Fibroblast of skin of back (primary cell): ENCODE measurements at places on chromosomes 11 and 22.

DNA sequence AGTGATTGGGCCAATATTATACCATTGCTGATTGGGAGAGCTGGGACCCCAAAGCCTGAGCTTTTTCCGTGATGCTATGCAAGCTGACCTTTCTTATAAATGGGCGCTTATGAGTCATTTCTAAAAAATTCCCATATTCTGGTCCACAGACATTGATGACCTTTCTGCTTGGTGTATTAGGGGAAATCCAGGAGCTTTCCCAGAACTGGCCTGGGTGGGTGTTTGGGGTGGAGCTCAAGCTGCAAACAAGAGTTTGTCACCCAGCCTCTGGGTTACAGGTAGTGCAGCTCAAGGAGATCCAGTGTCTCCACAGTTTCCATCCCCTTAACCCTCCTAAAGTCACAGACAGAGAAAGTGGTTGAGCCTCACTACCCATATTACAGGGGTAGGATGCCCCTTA, 67.7 kb downstream of the CCDC81 start:
- DNase-seq: peak; percentile 27

GRCh38 chr11:77193167-77193566, 65.1 kb downstream of the MYO7A start:
- no peak for DNase-seq

GRCh38 chr11:8289492-8289918, 25.8 kb upstream of the LMO1 start:
- no peak for DNase-seq

GRCh38 chr11:15189641-15190365, 75.1 kb downstream of the INSC start:
- DNase-seq: no peak

GRCh38 chr11:104531075-104531474, 367.1 kb upstream of the PDGFD start:
- peak; percentile 4 for DNase-seq
